ENCODE measurements at places on chromosomes 7 and 10.

- DNase-seq, result no peak
Observed at GRCh38 chr7:45407730-45408408, 166.3 kb upstream of the ADCY1 start.

DNA sequence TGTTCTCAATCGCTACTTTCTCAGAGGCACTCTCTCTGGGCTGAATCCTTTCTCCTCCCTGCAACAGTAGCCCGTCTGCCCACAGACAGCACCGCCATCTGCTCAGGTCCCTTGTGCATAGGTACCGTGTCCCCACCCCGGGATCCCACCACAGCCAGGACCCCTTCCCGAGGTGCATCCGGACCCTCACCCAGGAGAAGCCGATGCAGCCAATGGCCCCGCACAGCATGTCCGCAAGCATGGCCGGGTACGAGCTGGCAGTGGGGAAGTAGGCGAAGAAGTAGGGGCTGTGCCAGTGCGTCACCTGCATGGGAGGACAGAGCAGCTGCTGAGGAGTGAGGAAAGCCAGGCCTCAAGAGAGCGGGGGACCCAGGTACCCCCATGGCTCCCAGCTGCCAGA, 25.5 kb downstream of the DDC start:
- no peak for DNase-seq

GRCh38 chr10:17768957-17769356, 17.0 kb downstream of the TMEM236 start:
- no peak for DNase-seq

DNA sequence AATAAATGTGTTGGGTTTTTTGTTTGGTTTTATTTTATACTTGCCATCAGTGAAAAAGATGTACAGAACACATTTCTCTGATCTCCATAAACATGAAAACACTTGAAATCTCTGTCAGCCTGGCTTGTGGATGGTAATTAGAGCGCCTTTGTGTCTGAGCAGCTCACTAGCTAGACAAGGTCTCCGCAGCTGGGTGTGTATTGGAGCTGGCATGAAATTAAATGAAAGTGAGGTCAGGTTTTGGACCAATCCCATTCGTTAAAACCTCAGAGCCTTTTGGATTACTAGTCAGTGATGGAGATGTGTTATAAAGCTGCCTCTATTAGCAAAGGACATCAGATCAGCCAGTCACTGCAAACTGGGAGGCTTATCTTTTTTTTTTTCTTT, 2.7 kb downstream of the FRAT1 start:
- DNase-seq, result no peak

GRCh38 chr7:77416621-77417371, 647 bp upstream of the GSAP start:
- no peak for DNase-seq

GRCh38 chr7:112084520-112084971, 121.7 kb downstream of the DOCK4 start:
- no peak for DNase-seq

DNA sequence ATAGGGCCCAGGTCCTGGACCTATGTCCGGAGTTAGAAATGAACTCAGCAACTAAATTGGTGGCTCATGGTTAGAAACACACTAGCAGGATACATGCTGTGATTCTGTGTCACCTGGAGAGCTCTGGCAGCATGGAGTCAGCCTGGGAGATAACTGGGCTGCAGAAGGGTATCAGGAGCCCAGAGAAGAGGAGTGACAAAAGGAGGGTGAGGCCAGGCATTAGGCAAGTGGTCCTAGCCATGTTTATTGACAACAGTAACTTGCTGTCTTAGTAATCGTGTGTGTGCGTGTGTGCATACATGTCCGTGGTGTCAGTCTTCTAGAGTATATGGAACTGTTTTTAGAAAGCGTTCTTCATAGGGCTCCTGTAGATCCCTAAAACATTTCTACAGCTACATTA, 157.5 kb upstream of the PHYHIPL start:
- DNase-seq, result no peak

DNA sequence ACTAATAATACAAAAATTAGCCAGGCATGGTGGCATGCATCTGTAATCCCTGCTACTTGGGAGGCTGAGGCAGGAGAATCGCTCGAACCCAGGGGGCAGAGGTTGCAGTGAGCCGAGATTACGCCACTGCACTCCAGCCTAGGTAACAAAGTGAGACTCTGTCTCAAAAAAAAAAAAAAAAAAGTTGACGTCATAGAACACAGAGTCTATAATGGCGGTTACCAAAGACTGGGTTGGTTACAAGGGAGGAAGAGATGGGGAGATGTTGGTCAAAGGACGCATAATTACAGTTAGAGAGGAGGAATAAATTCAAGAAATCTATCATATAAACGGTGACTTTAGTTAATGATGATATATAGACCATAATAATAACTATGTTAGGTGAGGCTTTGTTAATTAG, 309.7 kb upstream of the HGF start:
- DNase-seq, result no peak

DNA sequence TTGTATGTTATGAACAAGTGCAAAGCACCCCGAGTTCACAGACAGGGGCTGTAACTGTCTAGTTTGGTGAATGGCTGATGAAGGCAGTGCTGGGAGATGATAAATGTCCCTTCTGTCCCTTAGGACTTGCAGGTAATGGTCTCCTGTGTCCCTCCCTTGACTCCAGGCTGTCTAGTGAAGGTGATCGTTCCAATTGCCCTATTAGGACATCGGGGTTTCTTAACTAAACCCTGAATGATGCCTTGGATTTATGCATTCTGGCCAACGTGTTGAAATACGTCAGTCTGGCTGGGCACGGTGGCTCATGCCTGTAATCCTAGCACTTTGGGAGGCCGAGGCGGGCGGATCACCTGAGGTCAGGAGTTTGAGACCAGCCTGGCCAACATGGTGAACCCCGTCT, 69.4 kb downstream of the PFKFB3 start:
- no peak for DNase-seq

- DNase-seq, result no peak
Observed at GRCh38 chr10:91319336-91319735, 90.8 kb upstream of the HECTD2 start.

DNA sequence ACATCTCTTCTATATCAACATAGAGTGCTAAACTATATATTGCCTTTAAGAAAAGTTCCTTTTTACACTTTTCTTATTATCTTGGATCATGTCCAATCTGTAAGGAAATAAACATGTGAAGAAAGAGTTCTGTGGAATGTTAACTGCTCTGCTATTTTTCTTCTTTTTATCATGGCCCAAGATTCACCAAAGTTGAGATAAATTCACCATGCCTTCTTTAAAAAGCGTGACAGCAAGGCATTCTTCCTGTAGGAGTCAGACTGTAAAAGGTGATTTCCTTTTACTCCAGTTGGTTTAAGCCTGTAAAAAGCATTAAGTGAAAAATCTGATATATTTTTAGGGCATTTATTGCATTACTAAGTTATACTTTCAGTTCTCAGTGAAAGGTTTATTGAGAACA, 165.7 kb upstream of the FZD1 start:
- peak; percentile 9 for DNase-seq

DNA sequence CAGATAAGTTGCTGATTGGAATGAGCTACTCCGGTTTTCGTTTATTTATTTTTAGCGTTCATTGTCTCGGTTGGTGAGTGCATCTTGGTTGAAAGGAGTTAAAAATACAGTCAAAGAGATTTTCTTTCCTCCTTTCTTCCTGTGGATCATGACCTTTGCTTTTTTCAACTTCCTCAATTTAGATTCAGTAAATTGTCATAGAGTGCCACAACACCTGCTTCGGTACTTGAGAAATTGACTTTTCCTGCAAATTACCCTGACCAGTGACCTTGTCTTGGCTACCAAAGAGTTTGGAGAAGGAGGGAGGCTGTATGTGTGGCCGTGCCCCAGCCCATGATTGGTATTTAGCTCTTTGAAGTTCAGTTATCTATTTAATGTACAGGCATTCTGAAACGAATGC, 128.7 kb downstream of the FAM204A start:
- no peak for DNase-seq

DNA sequence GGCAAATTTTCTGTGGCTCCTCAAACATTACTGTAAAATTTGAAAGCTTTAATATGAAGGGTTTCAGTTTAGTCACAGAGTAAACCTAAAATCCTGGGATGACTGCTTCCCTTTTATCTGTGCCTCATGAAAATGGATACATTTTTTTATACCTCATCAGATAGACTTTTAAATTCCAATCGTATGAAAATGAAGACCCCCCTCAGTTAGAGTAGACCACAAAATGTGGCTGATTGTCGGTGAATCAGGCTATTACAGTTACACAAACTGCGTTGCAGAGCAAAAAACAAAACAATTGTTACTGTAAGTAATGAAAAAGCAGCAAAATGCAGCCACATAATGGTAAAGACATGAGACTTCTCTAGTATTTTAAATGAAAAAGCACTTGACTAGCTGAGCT, 296.2 kb downstream of the CNTNAP2 start:
- no peak for DNase-seq

- no peak for DNase-seq
Observed at GRCh38 chr10:78004215-78005026, 24.9 kb downstream of the POLR3A start.

GRCh38 chr10:132475086-132475485, 62.5 kb upstream of the INPP5A start:
- no peak for DNase-seq

GRCh38 chr7:22983257-22983855, 30.6 kb downstream of the HYCC1 start:
- no peak for DNase-seq

DNA sequence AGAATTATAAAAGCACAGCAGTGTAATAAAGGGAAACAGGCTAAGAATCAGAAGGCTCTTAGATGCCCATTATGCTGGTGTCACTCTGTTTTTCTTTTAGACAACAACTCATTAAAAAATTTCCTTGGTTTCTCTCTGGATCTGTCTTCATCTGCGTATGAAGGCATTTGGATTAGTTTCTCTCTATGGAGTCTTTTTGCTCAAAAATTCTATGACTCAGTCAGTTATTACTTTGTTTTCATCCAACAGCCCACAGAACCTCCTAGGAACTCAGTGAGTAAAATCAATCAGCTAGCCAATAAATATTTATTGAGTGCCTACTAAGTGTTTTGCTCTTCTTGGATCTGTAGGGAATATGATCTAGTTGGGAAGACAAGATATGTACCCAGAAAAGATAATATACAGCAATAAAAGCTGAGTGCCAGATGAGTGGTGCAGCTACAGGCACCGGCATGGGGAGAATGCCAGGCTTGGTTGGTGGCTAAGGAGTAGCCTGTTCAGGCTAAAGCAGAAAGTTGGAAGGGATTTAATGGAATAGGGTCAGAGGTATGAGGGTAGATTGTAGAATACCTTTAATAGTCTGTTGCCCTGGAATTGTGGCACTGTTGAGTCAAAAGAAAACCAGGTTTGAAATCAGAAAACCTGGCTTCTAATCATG, 156.2 kb downstream of the LRRC4 start:
- no peak for DNase-seq

- DNase-seq, result no peak
Observed at GRCh38 chr7:25985196-25985595, 166.8 kb upstream of the NFE2L3 start.

- no peak for DNase-seq
Observed at GRCh38 chr10:20200758-20201157, 384.5 kb downstream of the PLXDC2 start.

- DNase-seq, result peak; percentile 63
Observed at GRCh38 chr7:28957751-28958234, 337 bp downstream of the TRIL start.

GRCh38 chr7:132425942-132426341, 150.3 kb downstream of the PLXNA4 start:
- DNase-seq, result peak; percentile 51

DNA sequence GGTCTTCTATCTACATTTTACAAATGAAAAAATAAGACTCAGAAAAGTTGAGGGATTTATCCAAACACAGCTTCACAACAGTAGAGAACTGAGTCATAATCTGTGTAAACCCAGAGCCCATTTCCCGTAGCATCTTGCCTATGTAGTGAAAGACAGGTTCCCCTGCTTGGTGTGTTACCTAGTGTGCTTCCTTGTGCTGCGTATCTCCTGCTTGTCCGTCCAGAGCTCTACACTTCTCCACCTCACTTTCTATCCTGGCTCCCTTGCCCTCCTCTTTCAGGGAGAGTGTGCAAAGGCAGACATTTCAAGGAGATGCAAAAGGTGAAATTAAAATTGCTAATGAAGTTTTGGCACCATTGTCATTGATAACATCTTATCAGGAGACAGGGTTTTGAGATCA, 1.4 kb upstream of the ASNS start:
- DNase-seq, result no peak

DNA sequence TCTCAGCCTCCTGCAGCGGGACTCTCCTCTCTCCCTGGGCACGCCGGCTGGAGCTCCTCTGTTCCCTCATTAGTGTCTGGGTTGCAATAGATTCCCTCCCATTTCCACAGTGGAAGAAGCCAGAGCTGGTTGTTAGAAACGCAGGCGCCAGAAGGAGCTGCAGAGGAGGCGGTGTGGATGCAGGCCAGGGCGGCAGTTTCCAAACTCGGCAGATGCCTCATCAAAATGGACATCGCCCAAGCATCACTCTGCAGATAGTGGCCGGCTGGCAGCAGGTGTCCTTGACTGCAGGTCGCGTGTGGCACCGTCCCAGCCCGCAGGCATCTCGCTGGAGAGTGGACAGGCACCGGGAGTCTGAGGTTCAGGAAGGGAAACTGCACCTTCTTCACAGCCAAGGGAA, 201.8 kb downstream of the TCERG1L start:
- no peak for DNase-seq

GRCh38 chr10:118920206-118920605, 109.3 kb upstream of the NANOS1 start:
- no peak for DNase-seq

DNA sequence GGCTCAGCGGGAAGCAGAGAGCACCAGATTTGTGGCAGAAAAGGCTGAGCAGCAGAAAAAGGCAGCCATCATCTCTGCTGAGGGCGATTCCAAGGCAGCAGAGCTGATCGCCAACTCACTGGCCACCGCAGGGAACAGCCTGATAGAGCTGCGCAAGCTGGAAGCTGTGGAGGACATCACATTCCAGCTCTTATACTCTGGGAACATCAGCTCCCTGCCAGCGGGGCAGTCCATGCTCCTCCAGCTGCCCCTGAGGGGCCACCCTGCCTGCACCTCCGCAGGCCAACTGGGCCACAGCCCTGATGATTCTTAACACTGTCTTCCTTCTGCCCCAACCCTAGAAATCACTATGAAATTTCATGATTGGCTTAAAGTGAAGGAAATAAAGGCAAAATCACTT, 18.6 kb downstream of the CWF19L1 start:
- DNase-seq, result no peak

Measured in kidney (tissue), 22 donors.